Cerebellar nuclear complex (tissue), 1 donor: ENCODE measurements at places on chromosomes 4 and X.

GRCh38 chr4:172996571-172997216 lies 171.9 kb upstream of the GALNT7 start:
- no peak for DNase-seq

DNA sequence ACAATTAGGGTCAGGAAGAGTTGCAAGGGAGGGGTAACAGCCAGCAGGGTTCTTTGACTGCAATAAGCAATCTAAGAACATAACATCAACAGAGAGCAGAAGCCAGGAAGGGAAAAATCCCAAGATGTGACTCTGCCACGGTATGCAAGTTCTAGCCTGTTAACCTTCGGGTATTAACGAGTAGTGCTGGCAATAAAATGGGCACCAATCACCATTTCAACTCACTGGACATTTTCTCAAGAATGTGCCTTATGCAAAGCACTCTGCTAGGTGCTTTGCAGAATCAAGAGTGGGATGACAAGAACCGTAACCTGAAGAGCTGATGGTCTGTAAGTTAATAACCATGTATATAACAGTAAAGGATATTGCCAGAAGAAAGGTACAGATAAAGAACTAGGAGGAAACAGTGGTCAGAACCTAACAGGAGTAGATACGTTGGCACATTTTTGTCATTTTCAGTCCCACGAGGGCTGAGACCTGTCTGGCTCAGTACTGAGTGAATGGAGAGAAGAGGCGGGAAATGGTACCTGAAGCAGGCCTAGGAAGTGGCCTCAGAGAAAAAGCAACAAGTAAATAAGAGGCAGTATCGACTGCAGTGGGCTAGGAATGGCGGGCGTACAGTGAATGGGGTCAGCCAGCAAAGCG lies 2.7 kb downstream of the ELOVL6 start:
- no peak for DNase-seq

DNA sequence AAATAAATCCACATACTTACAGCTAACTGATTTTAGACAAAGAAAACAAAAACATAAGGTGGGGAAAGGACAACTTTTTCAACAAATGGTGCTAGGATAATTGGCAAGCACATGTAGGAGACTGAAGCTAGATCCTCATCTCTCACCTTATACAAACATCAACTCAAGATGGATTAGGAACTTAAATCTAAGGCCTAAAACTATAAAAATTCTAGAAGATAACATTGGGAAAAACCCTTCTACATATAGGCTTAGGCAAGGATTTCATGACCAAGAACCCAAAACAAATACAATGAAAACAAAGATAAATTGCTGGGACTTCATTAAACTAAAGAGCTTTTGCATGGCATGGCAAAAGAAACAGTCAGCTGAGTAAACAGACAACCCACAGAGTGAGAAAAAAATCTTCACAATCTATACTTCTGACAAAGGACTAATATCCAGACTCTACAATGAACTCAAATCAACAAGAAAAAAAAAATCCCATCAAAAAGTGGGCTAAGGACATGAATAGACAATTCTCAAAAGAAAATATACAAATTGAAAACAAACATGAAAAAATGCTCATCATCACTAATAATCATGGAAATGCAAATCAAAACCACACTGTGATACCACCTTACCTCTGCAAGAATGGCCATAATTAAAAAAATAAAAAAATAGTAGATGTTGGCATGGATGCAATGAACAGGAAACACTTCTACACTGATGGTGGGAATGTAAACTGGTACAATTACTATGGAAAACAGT lies 14.1 kb upstream of the AFP start:
- DNase-seq = no peak

DNA sequence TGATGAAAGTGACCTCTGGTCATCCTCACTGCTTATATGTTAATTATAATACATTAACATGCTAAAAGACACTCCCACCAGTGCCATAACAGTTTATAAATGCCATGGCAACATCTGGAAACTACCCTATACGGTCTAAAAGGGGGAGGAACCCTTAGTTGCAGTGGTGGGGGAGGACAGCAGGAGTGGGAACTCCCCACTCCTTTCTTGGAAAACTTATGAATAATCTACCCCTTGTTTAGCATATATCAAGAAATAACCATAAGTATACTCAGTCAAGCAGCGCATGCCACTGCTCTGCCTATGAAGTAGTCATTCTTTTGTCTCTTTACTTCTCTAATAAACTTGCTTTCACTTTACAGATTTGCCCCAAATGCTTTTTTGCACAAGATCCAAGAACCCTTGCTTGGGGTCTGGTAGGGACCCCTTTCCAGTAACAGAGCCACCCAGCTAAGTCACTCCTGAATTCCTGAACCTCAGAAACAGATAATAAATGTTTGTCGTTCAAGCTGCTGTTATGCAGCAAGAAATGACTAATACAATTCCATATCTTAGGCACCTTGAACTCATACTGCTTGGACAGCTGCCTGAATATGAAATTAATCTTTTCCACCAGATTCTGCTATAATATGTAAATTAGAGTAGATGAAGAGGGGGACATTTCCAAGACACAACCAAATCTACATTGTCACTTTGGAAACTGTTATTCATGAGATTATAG lies 14.4 kb upstream of the REPS2 start:
- no peak for DNase-seq
